ENCODE measurements at places on chromosomes 4 and X. TPM values are rescaled to one million over a fixed set of nuclear protein-coding genes. Genes with fewer than 3 reads are reported as not detected.

Gene SLC10A6
- total RNA-seq, result not detected

Gene TBC1D9
- not detected for total RNA-seq

Gene CHRNA9
- total RNA-seq, result 0.64 TPM

Gene ZNF330
- total RNA-seq, result 40.0 TPM

Gene MID1
- 0.23 TPM for total RNA-seq

Gene SULT1B1
- total RNA-seq, result 4.7 TPM

Gene SAGE1
- total RNA-seq, result not detected

Gene UGT2B11
- total RNA-seq, result not detected

Gene NHS
- total RNA-seq, result 0.70 TPM

Gene NDNF
- not detected for total RNA-seq

Gene BEX2
- 3.0 TPM for total RNA-seq

Gene CSAG3
- total RNA-seq, result not detected

Gene UCP1
- total RNA-seq, result not detected

Gene NAP1L3
- 0.68 TPM for total RNA-seq

Gene PPM1K
- 46.1 TPM for total RNA-seq

Gene AKAP4
- not detected for total RNA-seq
